ENCODE measurements at places on chromosomes 7 and 10.

DNA sequence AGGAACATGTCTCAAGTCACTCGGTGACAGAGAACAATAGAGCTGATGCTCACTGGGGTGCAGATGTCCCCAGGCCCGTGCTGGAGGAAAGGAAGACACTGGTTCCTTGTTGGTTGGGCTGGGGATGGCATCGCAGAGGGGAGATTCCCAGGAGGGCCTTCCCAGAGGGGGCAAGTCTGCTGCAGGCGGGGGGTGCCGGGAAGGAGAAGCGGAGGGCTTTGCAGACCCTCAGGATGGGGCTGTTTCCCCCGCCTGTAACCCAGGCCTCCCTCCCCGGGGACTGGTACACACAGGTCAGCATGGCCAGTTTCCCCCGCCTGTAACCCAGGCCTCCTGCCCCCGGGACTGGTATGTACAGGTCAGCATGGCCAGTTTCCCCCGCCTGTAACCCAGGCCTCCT, 283.8 kb downstream of the DNAJB6 start:
- DNase-seq, result no peak

GRCh38 chr10:31622978-31623377, 304.0 kb downstream of the ZEB1 start:
- DNase-seq, result peak; percentile 98

DNA sequence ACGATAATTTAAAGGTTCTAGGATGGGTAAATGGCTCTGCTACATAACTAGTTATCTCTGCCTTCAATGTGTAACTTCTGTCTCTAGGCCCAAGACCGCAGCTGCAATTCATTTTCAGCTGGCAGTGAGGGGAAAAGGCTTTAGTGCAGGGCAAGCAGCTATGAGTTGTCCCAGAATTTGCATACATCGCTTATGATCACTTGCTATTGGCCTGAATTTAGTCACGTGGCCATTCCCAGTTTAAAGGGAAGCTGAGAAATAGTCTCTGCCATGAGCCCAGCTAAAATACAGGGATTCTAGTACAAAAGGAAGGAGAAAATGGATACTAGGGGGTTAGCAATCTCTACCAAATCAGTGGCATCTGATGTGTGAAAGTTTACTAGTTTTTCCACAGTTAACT, 145.8 kb upstream of the IMMP2L start:
- peak; percentile 13 for DNase-seq

- DNase-seq, result no peak
Observed at GRCh38 chr10:120598386-120598785, 141.4 kb downstream of the PLPP4 start.

DNA sequence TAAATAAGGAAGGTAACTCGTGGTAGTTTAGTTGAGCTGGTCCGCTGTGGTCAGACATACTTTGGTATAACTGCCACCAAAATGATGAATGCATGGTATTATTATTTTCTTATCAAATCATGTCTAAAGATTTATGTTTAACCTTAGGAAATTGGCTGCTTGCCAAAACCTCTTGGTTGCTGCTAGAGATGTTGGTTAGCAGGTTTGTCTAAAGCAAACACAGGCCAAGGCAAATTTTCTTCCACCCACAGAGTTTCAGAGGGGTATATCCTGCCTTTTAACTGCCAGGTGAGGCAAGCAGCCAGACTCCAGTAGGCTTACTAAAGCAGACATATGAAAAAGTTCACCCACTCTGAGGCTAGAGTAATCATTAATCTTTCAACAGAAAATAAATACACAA, 101.4 kb downstream of the SEMA3E start:
- DNase-seq, result peak; percentile 91

GRCh38 chr10:61279400-61279799, 173.8 kb downstream of the TMEM26 start:
- DNase-seq, result no peak

GRCh38 chr10:25573316-25573715, 360.7 kb upstream of the MYO3A start:
- no peak for DNase-seq

DNA sequence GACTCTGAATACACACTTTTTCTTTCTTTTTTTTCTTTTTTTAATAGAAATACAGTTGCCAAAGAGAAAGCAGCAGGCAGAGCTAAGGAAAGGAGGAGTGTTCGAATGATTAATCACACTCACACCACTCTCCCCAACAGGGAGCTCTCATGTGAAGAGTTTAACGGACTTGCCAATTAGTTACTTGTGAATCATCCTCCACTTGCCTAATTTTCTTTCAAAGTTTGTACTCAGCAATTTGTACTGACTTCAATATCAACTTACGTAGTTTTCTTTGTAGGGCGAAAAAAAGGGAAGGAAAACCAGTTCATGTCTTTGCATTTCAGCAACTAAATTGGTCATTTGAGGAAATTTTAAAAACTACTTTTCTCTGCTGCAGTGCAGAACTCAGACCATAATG, 109.2 kb downstream of the PIP4K2A start:
- peak; percentile 67 for DNase-seq

DNA sequence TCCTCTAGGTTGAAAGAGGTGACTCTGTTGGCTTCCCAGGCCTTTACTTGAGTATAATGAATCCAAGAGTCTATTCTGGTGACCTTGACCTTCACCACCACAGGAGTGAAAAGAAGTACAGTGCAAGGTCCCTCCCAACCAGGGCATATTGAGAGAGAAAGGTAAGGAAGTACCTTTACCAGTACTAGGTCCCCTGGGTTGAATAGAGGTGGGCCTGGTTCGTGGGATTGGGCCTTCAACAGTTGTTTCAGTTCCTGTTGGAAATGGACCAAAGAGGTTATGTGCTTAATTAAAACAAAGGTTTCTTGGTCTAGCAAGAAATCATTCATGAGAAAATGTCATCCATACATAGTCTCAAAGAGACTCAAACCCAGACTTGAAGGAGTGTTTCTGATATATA, 6.4 kb upstream of the SFTPA1 start:
- no peak for DNase-seq

GRCh38 chr10:47340608-47341170, 7.5 kb upstream of the RBP3 start:
- peak; percentile 46 for DNase-seq

DNA sequence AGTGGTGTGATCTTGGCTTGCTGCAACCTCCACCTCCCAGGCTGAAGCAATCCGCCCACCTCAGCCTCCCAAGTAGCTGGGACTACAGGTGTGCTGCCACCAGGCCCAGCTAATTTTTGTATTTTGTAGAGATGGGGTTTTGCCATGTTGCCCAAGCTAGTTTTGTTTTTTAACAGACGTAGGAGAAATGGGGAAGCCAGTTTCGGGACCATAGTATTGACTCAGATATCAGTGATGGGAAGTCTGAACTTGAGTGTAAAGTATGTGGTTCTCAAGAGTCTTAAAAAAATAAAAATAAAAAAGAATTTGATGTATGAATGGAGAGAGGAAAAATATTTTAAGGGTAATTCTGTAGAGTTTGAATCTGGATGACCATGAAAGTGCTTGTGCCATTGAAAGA, 34.2 kb downstream of the SP4 start:
- DNase-seq, result no peak

- DNase-seq, result peak; percentile 79
Observed at GRCh38 chr7:81515009-81515408, 254.8 kb downstream of the HGF start.

- peak; percentile 77 for DNase-seq
Observed at GRCh38 chr10:91551856-91552255, 81.0 kb downstream of the PPP1R3C start.

DNA sequence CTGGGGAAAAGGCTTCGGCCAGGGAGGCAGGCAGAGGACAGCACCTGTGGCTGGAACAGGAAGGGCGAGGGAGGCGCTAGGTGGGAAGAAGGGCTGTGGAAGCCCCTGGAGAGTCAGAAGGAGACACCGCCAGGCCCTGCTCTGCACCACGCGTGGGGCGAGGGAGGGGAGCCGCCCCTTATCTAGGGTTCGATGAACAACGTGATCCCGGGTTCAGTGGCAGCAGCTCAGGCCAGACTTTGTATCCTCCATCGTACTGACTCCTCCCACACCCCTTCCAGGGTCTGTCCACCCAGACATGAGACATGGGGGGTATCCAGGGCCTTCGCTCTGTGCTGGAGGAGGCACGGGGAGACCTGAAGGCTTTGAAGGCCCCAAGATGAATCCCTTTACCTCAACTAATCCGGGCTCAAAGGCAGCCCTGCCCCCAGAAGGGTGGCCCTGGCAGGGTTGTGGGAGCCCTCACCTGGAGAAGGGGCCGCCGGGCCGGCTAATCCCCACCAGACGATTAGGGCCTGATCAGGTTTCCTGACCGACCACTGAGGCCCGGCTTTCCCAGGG, 110.8 kb downstream of the PDGFA start:
- DNase-seq, result no peak

- no peak for DNase-seq
Observed at GRCh38 chr10:11320809-11321520, 290.5 kb downstream of the USP6NL start.

GRCh38 chr10:117597216-117597615, 54.7 kb downstream of the EMX2 start:
- DNase-seq, result peak; percentile 20

DNA sequence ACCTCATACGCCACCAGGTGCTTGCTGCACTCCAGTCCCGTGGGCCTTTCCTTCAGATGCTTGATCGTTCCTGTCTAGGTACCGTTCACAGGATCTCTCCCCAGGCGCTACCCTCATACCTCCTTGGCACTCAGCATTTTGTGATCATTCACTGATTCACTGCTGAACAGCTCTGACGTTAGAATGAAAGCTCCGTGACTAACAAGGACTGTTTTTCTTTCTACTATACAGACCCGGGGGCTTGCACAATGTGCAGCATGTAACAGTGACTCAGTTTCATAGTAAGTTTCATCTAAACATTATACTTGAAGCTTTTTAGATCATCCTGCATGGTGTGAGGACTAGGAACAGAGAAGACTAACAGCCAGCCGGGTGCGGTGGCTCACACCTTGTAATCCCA, 20.6 kb downstream of the KIN start:
- peak; percentile 12 for DNase-seq

- no peak for DNase-seq
Observed at GRCh38 chr7:35820858-35821257, 20.0 kb downstream of the SEPTIN7 start.

DNA sequence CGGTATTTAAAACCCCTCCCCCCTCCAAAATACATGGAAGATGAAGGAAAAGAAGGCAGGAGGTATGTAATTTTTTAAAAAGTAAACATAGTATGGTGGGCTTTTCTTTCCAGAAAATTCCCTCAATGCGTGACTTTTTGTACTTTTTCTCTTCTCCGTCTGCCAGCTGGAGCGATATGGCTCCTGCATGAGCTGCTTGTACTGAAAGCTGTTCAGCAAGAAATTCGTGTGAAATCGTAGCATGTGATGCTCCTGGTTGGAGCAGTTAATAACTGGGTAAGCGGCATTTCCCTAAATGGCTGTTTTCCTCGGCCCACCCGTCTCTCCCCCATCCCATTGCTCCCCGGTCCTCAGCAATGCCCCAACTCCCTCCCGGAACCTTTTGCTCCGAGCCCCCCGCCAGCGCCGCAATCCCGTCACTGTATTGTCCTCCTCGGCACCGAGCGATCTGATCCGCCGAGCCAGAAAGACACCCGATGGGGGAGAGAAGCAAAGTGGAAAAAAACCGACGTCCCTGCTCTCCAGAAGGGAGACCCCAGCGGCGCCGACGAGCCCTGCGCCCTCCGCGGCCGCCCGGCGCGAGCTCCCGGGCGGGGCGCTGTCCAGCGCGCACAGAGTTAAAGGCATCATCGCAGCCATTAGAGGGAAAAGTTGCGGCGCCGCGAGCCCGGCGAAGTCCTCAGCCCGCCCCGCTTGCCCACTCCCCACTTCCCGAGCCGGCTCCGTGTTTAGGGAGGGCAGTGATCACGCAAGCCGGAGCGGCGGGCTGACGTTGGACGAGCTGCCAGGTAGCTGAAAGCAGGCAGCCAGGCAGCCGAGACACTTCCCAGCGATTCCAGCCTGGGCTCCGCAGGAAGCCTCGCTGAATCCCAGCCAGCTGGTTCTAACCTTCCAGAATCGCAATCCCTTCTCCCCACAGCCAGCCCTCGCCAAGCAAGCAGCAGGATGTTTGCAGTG, at the start of gene VSTM2A:
Gene VSTM2A, plus strand, starts transcription at position 707 of the 957 bp plus-strand sequence. CDS start 356 bp downstream, outside the sequence.
- no peak for DNase-seq

DNA sequence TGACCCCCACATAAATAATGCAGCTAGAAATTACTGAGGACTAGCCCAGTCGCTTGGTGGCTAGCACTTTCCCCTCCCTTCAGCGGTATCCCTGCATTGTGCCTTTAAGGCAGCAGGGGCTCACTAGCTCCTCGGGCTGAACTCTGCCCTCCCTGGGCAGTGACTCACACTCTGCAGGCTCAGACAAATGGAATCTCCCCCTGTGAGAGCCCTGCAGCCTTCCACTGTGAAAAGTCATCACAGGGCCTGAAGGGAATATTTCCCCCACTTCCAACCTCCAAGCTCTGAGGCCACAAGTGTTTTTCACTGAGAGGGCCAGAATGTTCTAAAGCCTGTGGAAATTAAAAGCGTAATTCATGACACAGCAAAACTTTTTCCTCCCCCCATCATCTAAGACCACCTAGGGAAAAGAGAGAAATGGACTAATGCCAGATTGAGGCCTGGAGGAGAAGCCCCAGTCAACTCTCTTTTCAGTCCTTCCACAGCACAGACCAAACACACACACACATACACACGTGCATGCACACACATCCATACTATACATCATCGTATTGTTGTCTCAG, 93.6 kb upstream of the COL1A2 start:
- DNase-seq, result peak; percentile 99

DNA sequence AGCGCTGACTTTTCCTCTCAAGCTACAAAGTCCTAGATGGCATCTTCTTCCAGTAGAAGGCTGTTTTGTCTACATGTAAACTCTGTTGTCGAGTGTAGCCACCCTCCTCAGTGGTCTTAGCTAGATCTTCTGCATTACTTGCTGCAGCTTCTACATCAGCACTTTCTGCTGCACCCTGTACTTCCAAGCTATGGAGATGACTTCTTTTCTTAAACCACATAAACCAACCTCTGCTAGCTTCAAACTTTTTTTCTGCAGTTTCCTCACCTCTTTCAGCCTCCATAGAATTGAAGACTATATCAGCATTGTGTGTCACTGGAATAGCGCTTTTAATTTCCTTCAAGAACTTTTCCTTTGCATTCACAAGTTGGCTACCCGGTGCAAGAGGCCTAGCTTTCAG, 87.8 kb downstream of the LANCL2 start:
- DNase-seq, result no peak

GRCh38 chr7:146565872-146566271, 449.3 kb downstream of the CNTNAP2 start:
- no peak for DNase-seq

GRCh38 chr10:51915031-51915542, 215.7 kb upstream of the CSTF2T start:
- peak; percentile 71 for DNase-seq

All from fibroblast of upper back skin (primary cell).